ENCODE measurements at places on chromosomes 7 and 10.
A peak's percentile ranks its signal among the peaks of the same experiment; 100 is the strongest.

GRCh38 chr7:119988401-119988800, 284.6 kb upstream of the KCND2 start:
- no peak for DNase-seq

DNA sequence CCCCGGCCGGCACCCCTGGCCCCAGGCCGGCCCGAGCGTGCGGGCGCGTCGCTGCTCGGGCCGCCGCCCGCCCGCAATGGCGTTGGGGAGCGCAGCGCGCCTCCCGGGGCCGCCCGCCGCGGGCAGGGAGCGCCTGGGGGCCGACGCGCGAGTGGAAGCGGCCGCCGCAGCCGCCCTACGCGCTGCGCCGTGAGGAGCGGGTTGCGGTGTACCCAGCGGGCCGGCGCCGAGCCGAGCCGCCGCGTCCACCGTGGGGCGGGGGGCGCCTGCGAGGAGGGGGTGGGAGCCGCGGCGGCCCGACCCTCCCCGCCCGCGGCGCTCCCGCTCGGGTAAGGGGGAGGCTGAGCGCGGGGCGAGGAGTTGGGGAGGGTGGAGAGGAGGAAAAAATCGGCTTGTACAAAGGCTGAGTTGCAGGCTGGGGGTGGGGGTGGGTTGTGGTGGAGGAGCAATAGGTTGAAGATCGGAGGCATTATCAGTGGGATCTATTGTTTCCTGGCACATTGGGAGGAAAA, 473 bp downstream of the PPP1R9A start:
- DNase-seq: no peak

GRCh38 chr7:31106303-31107105, 54.4 kb downstream of the ADCYAP1R1 start:
- DNase-seq: no peak

DNA sequence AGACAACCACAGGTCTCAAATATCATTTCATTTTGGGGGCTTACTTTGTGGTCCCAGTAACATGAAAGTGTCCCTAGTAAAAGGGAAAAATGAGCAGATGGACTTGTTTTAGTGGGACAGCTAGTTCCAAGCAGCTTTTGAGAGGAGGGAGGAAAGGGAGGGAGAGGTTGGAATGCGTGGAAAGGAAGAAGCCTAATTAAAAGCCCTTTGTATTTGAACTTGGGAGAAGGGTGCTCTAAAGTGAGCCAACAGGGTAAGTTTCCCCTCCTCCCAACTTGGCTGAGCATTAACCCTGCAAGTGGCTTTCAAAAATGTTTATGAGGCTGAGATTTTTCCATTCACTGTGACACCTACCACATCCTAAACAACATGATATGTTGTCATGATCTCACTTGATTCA, 38.8 kb upstream of the LYZL1 start:
- no peak for DNase-seq

DNA sequence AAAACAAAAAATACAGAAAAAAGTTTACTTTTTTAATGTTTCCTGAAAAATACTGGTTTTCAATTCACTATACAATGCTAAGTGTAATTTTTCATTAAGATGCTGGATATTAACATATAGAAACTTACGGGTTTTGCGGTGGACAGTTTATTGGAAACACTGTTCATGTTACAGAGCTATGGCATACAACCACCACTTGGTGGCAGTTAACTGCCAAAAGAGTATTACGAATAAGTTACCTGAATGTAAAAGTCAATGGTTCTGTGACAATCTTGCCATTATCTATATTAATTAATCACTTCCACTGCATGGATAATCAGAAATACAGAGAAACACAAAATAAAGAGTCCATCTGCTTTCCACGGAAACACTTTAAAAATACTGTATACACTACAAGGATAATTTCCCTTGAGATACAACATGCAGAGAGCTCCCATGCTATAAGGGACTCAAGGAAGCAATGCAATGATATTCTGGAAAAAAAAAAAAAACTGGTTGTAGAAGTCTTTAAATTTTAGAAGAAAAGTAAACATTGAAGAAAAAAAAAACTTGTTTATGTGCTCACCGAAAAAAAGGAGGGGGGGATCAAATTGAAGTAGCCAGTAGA, 97.0 kb downstream of the TPK1 start:
- no peak for DNase-seq

- DNase-seq: no peak
Observed at GRCh38 chr10:79487296-79488194, 24.8 kb upstream of the EIF5AL1 start.

DNA sequence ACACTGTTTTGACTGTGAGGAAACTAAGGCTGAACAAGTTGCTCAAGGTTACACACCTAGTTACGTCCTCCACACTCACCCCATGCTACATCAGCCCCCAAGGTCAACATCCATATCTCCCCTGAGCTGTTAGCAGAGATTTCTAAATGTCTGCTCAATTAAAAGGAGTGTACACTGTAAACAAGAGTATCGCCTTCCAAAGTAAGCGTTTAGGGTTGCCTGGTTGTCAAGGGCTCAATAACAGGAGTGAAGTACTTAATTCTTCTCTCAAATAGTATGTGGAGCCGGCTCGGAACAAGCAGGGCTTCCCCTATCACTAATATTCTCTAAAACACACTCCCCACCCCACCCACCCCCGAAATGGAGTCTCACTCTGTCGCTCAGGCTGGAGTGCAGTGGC, 412.8 kb upstream of the GALNT17 start:
- DNase-seq: no peak

DNA sequence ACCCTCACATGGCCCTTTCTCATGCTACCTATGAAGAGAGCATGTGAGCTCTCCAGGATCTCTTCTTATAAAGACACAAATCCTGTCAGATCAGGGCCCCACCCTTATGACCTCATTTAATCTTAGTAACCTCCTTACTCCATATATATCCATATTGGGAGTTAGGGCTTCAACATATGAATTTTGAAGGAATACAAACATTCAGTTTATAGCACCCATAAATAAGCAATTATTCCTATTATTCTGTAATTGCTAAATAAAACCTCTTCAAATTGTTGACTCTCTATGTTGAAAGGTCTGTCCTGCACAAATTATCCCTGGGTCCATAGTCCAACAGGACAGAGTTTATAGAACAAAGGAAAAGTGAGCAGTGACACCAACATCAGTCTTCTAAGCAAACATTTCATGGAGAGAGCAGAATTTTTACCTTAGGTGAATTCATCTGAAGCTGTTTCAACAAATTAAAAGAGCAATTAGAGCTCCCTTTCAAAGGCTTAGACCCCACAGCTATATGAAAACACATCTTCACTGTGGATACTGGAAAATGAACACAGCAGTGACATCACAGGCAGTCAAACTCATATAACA, 12.2 kb downstream of the DOCK4 start:
- no peak for DNase-seq

GRCh38 chr7:157926107-157926506, 589.3 kb downstream of the DNAJB6 start:
- no peak for DNase-seq

- DNase-seq: no peak
Observed at GRCh38 chr7:140640060-140640637, 464 bp downstream of the DENND2A start.

GRCh38 chr10:123807444-123808035, 84.1 kb downstream of the CPXM2 start:
- DNase-seq: no peak

DNA sequence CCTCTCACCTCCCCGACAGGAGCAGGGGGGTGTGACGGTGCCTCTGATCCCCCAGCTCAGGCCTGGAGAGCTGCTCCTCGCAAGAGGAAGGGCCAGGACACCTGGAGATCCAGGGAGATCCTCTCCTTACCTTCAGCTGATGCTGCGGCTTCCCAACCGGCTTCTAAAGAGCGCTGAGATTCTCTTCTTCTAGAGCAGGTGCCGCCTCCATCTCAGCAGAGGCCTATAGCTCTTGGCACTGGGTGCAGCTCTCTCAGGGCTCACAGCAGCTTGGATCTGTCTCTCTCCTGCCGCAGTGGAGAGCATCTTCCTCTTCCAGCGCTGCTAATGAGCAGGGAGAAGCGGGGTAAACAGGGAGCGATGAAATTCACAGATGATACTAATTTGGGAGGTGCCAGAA, 189.6 kb upstream of the PLXNA4 start:
- DNase-seq: no peak

DNA sequence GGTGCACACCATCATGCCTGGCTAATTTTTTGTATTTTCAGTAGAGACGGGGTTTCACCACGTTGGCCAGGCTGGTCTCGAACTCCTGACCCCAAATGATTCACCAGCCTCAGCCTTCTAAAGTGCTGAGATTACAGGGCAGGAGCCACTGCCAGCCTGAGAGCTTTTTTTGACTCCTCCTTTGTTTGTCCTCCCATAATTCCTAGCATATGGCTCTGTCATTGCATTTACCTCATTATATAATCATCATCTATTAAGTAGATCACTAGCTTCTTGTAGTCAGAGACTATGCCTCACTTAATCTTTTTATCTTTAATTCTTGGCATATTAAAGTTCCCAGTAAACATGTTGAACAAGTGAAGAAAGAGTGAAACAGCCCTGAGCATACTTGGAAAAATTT, 82.1 kb downstream of the CPEB3 start:
- no peak for DNase-seq

GRCh38 chr10:72264536-72264935, 9.2 kb upstream of the DDIT4 start:
- DNase-seq: no peak

GRCh38 chr10:51620131-51620530, 79.3 kb downstream of the CSTF2T start:
- DNase-seq: no peak

GRCh38 chr10:89373916-89374711, 3.7 kb upstream of the IFIT1B start:
- DNase-seq: peak; percentile 80

DNA sequence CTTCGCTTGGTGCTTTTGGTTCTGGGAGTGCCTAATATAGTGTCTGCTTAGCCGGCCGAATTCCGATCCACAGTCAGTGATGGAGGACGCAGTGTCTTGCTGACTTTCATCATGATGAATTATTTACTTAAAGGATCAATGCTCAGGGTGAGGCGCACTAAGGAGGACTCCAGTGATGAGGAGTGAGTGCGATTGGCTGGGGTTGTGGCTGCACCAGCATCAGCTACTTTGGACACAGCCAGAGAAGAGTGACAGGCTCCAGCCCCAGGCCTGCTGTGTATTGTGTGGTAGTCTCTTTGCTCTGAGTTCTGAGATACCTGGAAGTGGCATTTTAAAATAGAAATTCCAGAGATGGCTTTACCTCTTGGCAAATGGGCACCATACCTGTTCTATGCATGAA, 73.3 kb upstream of the ANLN start:
- DNase-seq: no peak

GRCh38 chr10:104041891-104042535, 43.7 kb downstream of the COL17A1 start:
- no peak for DNase-seq

GRCh38 chr10:12259988-12260387, 64.0 kb downstream of the CDC123 start:
- DNase-seq: no peak

- no peak for DNase-seq
Observed at GRCh38 chr7:20238754-20239324, 21.7 kb upstream of the MACC1 start.

- DNase-seq: no peak
Observed at GRCh38 chr7:121873289-121874194, 581 bp downstream of the PTPRZ1 start.

GRCh38 chr7:129332254-129333035, 101.8 kb upstream of the STRIP2 start:
- peak; percentile 6 for DNase-seq

DNA sequence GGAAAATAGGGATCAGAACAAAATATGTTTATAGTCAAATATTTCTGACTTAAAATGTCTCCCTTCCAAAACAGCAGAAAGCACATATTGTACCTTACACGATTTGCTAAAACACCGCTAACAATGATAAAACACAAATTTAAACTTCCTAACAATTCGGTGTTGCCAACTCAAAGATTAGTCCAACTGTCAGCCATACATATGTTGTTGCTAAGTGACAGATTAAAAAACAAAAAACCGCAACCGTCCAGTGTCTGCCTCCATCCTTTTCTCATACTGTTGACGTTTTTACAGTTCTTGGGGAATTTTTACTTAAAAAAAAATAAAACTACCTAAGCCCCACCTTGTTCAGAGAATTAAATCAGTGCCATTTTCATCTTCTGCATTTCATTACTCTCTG, 118.0 kb downstream of the RAB11FIP2 start:
- DNase-seq: no peak

DNA sequence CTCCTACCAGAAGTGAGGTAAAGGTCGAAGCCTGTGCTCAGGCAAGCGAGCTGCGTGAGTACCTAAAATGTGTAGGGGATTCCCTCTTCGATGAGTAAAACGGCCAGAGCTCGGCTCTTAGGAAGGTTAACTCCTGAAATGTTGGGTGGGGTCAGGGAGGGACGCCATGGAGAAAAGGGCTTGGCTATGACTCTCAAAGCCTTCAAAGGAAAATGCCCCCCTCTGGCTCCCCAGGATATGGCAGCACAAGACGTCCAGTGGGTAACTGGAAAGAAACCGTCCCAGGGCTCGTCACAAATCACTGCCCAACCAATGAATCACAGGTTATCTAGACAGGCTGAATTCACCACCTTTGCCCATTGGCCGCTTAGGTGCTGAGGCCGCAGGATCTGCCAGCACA, 58.0 kb downstream of the CALML3 start:
- no peak for DNase-seq

- no peak for DNase-seq
Observed at GRCh38 chr7:83684928-83685327, 36.0 kb upstream of the SEMA3E start.

DNA sequence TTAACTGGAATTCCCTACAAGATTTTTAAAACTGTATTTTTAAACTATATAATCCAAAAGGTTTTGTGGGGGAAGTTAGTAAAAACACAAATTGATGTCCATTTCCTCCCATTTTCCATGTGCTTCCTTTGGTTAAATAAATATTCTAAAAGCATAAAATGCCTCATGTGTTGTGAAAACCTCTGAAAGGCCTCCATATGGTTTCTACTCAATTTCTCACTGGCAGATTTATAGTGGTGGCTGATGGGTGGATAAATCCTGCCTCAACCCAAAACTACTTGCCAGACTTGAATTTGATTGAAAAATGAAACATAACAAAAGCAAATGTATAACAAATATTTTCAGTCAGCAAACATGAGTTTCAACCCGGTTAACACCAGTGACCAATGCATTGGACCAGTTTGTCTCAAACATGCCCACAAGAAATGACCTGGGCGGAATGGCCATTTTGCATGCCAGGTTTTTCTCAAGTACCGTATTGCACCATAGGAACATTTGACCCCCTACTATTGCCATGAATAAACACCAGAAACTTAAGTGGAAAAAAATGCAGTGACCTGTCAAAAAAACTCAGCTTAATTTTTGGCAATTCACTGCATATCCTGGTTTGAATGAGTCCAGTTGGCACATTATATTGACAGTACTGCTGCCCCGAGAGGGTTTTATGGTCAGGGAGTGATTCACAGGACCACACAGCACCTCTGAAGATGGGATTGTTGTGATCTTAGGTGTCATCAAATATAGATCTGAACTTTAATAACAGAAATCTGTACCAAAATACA, 454.6 kb upstream of the ANKRD30A start:
- no peak for DNase-seq

DNA sequence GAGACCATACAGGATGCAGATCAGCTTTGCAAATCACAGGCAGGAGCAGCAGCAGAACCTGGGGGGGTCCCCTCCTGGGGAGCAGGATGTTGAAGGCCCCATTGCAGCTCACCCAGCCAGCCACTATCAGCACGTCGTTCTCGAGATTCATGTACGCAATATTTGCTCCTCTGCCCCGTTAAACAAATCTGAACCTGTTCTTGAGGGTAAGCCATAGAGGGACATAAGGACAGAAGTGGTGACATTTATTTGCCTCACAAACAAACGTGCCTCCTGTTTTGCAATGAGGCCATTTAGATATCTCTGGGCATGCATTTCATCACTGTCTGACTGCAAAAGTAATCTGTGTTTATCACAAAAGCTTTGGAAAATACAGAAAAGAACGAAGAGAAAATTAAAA, 87.3 kb upstream of the BAIAP2L1 start:
- no peak for DNase-seq
